ENCODE measurements at places on chromosomes 11 and 22.

DNA sequence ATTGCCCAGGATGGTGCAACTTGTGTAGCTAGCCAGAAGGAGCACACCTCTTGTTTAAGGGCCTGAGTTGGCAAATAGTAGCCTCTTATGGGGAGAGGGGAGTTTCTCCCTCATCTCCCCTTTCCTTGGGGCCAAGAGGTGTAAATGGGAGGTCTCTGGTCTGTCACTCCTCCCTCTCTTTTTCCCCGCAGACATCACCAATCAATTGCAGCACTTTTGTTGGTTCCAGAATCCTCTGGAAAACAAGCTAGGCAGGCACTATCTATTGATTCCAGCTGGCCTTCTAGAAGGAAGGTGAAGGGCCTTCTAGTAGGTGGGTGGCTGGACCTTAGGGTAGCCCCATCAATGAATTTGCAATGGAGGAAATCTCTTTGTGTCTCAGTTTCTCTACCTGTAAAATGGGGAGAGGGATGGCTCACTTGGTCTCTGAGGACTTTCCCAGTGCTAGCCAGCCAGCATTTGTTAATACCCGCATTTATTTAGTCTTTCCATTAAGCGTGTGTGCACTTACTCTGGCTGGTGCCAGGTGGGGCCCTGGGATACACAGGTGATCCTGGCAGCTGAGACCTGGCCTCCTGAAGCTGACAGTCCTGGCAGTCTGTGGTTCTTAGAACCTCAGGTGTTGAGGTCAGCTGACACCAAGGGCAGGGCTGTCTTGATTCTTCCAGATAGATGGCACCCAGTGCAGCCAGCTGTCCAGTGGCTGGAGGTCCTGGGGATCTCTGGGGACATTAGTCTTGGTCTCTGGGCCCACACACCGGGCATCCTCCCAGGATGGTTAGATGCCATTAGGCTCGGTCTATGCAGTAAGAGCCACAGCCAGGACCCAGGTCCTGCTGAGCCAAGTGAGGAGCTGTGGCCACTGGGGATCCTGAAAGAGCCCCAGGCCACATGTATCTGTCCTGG is 51.7 kb downstream of the TSPAN18 start:
- no peak for DNase-seq

DNA sequence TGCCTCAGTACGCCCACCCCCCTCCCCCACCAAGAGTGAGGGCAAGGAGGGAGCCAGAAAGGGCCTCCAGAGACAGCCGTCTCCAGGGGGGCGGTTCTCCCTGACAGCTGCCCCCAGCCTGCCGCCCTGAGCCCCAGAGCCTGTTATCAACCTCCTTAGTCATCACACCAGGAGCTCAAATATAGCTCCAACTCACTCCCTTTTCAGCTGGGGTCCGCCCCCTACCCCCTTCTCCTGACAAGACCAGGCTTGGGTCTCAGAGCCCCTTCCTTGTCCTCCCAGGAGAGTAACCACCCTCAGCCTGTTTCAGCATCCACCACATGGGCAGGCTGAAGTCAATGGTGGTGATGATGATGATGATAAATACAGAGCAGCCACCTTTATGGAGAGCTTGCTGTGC is 2.5 kb upstream of the INPP5J start:
- DNase-seq, result no peak

DNA sequence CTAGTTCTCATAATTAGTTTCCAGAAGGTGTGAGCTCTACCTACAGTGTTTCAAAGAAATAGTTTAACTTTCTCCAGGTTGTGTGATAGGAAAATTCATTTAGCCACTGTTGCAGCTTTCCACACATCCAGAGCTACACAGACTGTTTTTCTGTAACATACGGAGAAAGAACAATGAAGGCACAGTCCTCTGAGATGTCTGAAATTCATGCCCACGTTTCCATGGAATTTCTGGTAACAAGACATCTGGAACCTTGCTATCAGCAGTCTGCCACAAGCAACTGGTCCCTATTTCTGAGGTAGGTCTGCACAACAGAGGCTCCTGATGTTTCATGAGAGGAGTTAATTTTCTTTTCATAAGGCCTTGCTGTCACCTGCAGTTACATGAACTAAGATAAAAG is 273.3 kb upstream of the C11orf87 start:
- DNase-seq, result no peak

DNA sequence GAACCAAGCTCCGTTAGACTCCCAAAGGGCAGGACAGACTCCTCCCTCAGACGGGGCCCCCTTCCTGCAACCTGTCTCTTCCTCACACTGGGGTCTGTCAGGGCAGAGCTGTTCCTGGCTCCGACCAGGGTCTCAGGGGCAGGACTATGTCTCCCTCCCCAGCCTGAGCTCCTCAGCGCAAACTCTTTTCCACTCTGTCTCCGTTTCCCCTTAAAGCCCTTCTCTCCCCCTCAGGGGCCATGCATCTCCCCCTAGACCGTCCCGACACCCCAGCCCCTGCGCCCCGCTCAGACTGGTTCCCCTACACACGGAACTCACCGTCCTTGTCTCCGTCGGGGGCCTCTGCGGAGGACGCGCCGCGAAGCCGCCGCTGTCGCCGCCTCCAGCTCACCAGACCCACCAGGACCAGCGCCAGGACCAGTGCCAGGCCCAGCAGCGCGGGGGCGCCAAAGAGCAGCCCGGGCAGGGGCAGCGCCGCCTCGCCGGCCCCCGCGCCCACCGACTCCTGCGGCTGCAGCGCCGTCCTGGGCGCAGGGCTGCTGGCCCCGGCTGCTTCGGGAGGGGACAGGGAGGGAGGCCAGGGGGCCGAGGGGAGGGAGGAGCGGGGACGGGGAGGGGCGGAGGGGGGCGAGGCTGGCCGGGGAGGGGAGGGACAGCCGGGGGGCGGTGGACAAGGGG is 684 bp downstream of the TNFRSF13C start:
- no peak for DNase-seq

- no peak for DNase-seq
Measured at GRCh38 chr22:17792854-17793434, 18.7 kb upstream of the BID start.

- no peak for DNase-seq
Measured at GRCh38 chr11:6417907-6418556, 862 bp downstream of the APBB1 start.

GRCh38 chr11:31608995-31609394 is 99.4 kb downstream of the ELP4 start:
- DNase-seq, result no peak

DNA sequence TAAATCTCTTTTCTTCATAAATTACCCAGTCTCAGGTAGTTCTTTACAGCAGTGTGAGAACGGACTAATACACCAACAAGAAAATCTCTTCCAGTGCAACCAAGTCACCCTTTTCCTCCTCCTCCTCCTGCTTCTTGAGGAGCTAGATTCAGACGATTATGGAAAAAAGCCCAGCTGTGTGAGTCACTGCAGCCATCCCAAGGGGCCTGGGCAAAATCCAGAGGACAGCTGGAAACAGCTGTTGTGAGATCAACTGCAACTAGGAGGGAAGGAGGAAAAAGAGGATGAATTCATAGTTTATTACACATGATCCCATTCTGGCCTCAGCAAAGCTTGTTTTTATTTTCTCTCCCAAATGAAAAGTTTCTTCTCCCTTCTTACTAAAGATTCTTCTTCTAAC is 32.9 kb downstream of the RBFOX2 start:
- DNase-seq, result no peak
